Foreskin melanocyte (primary cell): ENCODE measurements at places on chromosomes 6 and 20.
A peak's percentile ranks its signal among the peaks of the same experiment; 100 is the strongest.

- DNase-seq = no peak
Observed at GRCh38 chr6:135810486-135810885, 41.0 kb upstream of the PDE7B start.

GRCh38 chr6:13523826-13524622 is 36.6 kb upstream of the GFOD1 start:
- DNase-seq = no peak

DNA sequence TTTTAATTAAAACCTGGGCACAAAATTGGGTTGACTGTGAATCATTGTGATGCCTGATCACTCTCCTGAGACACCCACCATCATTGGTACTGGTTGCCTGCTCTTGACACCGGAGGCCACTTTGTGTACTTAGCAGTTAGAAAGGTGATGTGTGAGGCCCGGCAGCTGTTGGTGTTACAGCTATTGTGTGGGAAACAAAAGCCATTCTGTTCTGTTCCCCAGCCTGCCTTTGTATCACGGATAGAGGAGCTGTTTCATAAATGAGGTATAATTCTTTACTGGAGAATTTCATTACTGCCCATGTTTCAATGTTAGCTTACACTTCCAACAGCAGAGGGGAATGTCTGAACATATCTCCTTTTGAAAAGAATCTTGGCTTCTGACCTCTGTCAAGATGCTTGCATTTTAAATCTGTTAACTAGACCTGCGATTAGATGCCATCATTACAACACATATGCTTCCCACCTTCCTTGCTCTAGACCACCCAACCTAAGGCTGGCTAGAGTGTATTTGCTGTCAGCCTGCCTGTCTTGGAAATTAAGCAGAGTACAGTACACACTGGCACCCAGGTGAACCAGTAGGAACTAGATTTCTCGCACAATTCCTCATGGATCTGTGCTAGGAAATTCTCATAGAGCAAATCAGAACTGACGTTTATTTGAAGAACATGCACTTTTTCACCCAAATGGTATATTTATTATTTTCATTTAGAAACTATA is 142.4 kb upstream of the INSM1 start:
- no peak for DNase-seq

- no peak for DNase-seq
Observed at GRCh38 chr20:57598060-57598459, 22.2 kb downstream of the ZBP1 start.

DNA sequence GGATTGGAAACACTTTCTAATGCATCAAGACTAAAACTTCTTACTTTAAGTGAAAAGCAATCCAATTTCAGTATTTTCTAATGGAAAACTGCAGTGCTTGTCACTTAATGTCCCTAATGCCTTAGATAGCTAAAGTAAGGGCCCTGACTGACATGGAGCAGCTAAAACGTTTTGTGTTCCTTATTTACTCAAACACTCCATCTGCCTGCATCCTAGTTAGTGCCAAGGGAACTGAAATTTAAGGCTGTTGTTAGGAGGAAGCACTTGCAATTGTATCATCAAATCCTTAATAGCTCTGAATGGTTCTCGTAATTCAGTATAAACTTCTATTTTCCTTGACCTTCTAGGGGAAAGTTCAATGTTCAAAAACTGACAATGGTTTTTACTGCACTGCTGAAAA is 127.4 kb downstream of the GJA10 start:
- DNase-seq = no peak

DNA sequence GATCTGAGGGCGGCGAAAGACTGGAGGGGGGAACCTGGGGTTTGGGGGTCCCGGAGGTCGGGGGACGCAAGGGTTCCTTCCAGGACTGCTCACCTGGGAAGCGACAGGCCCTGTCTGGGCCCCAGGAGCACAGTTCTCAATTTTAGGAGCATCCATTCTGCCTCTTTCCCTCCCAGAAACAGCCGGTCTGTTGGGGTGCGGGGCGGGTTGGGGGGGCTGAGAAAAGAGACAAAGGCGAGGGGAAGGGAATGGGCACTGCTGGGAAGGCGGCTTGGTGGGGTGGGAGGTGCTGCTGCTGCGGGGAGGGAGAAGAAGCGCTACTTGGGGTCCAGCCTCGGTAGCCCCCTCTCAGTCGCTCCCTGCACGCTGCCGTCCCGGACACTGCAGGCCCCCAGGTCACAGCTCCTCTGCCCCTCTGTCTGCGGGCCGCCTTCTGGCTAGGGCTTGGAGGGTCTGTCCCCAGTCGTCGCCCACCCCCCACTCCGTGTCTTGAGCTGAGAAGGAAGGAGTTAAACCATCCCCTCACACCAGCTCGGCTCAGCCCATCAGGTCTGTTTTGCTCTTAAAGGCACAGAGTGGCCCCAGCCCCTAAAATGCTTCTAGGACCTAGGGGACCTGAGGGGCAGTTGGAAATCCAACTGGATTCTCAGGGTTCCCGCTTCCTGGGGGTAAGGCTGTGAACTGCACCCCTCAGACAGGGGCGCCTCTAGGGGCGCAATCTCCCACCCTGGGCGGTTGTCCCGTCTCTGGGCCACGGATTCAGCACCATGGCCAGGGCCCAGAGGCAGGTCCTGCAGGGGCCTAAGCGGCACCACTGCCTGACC is 690 bp downstream of the GDAP1L1 start:
- DNase-seq = peak; percentile 23

- DNase-seq = no peak
Observed at GRCh38 chr6:39169448-39170344, 54.7 kb upstream of the SAYSD1 start.

DNA sequence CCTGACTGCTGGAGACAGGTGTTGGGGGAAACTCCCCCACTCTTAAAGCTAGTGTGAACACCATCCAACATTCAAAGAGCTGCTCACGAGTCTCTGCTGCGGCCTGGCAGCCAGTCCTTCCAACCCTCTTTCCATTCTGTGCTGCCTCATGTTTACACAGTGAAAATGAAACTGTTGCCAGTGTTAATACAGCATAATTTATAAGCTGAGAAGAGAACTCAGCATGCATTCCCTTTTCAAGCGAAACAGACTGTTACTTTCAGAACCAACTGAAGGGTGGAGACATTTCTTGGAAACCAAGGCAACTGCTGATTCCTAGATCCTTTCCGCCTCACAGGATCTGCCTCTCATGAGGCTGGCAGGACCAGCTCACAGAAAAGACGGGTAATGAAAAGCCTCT is 533.8 kb upstream of the ID4 start:
- no peak for DNase-seq

DNA sequence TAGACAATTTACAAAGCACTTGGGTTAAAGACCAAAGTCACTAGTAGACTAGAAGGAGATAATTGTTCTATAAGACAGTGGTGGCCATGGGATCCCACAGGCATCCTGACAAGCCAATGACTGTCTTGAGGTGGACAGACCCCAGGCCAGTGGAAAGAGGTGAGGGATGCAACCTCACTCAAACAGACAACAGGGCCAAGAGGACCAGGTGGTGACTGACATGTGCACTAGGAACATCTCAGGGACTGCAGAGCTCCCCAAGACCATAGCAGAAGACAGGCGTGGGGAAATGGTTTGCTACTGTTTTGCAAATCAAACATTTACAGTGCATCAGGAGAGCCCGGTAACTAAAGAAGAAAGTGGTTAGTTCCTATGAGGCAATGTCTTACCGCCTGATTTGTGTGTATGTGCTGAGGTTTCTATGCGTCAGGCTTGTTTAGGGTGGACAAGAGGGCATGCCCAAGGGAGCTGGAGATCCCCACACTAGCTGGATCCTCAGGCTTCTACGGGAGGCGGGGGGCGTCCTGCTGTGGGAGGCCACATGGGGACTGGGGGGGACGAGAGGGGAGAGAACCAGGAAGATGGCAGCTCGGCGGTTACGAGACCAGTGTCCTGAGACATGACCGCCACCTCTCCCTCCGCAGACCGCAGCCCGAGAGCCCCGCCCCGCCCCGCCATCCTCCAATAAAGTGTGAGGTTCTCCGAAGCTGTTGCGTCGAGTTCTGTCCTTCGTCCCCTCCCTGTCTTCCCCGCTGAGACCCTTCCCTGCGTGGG is 623 bp upstream of the MRPS26 start:
- DNase-seq = no peak

DNA sequence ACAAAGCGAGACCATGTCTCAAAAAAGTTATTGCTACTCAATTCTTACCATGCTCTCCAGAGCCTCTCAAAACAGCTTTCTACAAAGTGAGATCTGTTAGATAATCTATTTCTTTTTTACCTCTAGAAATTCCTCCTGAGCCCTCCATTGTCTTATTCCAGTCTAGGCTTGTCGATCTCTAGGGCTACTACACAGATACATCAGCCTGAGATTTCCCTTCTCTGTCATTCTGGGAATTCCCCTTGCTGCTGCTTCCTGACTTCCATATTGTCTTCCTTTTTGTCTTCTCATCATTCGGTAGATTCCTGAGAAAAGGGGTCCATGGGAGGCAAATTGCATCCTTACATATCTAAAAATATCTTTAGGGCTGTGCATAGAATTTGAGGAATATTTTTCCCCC is 75.6 kb upstream of the GNRH2 start:
- DNase-seq = no peak

- DNase-seq = no peak
Observed at GRCh38 chr20:5535125-5535756, 215.0 kb upstream of the SHLD1 start.

- no peak for DNase-seq
Observed at GRCh38 chr6:119612911-119613381, 263.4 kb upstream of the MAN1A1 start.

- DNase-seq = no peak
Observed at GRCh38 chr20:11582060-11582459, 335.6 kb upstream of the BTBD3 start.

GRCh38 chr6:3072798-3073197 is 4.5 kb downstream of the RIPK1 start:
- DNase-seq = no peak

- DNase-seq = no peak
Observed at GRCh38 chr6:25387911-25388310, 108.7 kb downstream of the CARMIL1 start.

DNA sequence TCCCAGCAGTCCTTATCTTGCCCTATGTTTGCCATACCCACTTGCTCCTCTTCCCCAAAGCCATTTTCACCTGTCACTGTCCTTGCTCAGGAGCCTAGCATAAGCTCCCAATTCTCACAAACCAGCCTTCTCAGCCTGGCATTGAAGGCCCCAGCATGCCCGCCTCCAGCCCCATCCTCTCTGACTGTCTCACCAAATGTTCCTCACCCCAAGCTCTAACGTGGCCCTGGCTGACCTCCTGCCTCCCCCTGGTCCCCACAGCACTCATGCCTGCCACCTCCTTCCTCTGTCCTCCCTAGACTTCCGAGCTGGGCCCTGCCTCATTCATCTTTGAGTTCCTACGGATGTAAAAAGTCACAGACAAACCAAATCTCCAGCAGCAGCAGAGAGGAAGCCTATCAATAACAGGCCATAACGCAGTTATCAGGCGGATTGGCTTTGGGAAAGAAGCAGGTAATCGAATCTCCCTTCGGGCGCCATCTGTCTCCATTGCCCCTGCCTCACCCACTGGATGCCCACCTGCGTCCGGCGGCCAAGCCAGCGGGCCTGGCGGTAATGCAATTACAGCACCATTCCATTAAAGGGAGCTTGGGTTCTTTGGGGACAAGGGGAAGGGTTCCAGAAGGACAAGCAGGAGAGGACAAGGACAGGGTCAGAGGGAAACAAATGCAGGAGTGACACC is 104.4 kb downstream of the MRPL14 start:
- no peak for DNase-seq

- peak; percentile 54 for DNase-seq
Observed at GRCh38 chr6:139369568-139370282, 4.7 kb downstream of the CITED2 start.

- no peak for DNase-seq
Observed at GRCh38 chr6:139927236-139927635, 552.8 kb upstream of the CITED2 start.

- DNase-seq = no peak
Observed at GRCh38 chr20:63427206-63427605, 45.2 kb downstream of the KCNQ2 start.

- no peak for DNase-seq
Observed at GRCh38 chr20:64238115-64238825, 17.3 kb upstream of the PCMTD2 start.

- DNase-seq = no peak
Observed at GRCh38 chr6:156658966-156659821, 118.0 kb upstream of the ARID1B start.

GRCh38 chr6:152695372-152696045 is 2.2 kb upstream of the MYCT1 start:
- DNase-seq = no peak

- no peak for DNase-seq
Observed at GRCh38 chr20:48679599-48679998, 148.2 kb downstream of the PREX1 start.

DNA sequence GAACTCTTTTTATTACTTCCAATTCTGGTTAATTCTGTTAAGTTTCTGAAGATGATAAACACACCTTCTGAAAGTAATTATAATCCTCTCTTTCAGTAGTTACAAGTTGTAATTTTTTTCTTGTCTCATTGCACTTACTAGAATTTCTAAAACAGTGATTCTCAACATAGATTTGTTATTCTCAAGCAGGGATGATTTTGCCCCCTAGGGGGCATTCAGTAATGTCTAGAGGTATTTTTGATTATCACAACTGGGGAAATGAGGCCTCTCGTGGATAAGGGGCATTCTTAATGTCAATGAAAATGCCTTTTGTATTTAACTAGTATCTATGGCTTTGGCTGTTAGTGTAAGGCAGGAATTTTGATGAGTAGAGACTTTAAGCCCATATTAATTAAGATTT is 39.4 kb upstream of the MAFB start:
- no peak for DNase-seq

GRCh38 chr20:25076731-25077609 is 5.0 kb downstream of the VSX1 start:
- DNase-seq = no peak

DNA sequence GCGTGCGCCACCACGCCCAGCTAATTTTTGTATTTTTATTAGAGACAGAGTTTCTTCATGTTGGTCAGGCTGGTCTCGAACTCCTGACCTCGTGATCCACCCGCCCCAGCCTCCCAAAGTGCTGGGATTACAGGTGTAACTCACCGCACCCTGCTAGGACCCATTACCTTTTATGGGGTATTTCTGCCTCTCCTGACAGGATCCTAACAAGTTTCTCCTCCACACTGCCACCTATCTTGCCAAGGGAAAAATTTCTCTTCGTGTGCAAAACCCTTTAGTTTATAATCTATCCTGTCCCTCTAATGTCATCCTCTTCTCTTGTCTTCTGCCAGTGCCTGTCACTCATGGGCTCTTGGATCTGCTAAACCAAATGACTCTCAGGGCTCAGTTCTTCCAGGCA is 1.9 kb downstream of the STMND1 start:
- DNase-seq = no peak

DNA sequence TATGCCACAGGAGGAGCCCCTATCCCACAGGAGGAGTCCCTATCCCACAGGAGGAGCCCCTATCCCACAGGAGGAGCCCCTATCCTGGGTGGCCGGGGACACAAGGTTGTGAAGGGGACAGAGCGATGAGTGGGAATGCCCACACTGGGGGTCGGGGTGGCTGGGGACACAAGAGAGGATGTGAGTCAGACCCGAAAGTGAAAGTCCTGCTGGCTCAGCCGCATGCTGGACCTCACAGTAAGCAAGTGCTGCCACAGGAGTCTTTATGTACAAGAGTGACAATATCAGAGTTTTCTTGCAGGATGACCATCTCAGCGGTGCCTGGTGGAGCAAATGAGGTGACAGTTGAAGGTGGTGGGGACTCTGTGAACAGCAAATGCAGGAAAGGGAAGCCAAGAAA is 93.7 kb downstream of the PSMB1 start:
- DNase-seq = peak; percentile 8
